T-helper 1 cell (primary cell): ENCODE measurements at places on chromosomes 5 and 9.

- DNase-seq = no peak
Measured at GRCh38 chr5:103918668-103919367, 356.2 kb upstream of the NUDT12 start.

GRCh38 chr9:135370411-135371375 lies 108.9 kb upstream of the PPP1R26 start:
- no peak for DNase-seq

- DNase-seq = no peak
Measured at GRCh38 chr9:86838519-86839497, 108.5 kb downstream of the GAS1 start.

- DNase-seq = peak; percentile 50
Measured at GRCh38 chr9:134066913-134067851, 644 bp downstream of the BRD3 start.

GRCh38 chr5:73121119-73121463 lies 716 bp downstream of the TMEM171 start:
- no peak for DNase-seq

DNA sequence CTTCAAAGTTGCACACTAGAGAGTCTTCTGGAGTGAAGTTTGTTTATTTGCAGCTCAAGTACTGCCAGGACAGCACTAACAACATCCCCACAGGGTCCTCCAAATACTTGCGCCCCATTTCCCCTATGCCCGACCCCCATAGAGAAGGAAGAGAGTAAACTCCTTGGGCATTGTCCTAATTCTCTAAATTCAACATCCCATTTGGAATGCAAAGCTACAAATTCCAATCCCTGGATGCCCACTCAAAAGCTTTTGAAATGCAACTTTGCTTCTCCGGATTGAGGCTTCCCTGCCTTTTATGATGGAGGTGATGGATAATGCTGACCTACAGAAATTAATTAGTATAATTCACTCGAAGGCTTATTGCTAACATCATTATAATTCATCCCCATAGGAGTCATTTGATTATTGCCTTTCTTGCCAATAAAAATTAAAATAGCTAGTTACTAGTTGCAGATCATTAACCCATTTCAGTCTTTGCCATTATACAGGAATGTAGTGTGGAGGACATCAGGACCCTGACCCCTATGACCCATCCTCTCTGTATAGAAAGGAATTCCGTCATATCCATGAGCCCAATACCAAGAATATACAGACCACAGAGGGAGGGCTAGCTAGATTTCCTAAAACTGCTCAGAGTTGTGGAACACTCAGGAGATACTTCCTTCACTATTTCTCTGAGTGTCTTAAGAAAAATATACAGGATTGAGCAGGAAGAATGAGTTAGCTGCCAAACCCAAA lies 277.6 kb downstream of the ZNF608 start:
- no peak for DNase-seq

DNA sequence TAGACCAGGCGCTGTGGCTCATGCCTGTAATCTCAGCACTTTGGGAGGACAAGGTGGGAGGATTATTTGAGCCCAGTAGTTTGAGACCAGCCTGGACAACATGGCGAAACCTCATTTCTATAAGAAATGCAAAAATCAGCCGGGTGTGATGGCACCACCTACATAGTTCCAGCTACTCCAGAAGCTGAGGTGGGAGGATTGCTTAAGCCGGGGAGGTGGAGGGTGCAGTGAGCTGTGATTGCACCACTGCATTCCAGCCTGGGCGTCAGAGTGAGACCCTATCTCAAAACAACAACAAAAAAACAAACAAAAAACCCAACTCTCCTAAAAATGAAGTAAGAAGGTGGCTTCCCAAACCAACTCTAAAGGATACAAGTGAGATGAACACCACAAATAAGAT lies 23.0 kb downstream of the IARS1 start:
- no peak for DNase-seq
